ENCODE measurements at places on chromosomes 11 and 22.

DNA sequence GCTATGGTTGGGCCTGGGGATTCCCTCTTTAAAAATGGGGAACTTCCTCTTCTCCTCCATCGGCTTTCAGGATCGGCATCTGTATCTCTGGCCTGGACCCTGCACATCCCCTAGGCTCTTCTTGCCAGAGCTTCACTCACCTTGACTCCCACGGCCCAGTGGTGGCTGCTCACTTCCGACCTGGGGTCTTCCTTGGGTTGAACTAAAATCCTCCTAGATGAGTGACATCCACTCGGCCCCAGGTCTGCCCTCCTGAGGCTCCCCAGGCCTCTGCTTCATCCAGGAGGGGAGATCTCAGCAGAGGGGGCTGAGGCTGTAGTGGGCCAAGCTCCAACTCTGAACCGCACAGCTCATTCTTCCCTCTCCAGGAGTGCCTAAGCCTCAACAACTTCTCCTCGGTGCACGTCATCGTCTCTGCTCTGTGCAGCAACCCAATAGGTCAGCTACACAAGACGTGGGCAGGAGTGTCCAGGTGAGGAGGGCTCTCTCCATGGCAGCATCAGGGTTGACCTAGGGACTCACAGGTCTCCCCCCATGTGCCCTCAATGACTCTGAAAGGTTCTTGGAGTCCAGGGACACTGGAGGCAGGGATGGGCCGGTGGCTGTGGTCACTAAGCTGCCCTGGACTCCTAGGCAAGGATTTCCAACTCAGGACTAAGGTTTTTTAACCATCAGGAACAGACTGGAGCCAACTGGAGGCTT is 3.3 kb downstream of the RGL4 start:
- DNase-seq = no peak

DNA sequence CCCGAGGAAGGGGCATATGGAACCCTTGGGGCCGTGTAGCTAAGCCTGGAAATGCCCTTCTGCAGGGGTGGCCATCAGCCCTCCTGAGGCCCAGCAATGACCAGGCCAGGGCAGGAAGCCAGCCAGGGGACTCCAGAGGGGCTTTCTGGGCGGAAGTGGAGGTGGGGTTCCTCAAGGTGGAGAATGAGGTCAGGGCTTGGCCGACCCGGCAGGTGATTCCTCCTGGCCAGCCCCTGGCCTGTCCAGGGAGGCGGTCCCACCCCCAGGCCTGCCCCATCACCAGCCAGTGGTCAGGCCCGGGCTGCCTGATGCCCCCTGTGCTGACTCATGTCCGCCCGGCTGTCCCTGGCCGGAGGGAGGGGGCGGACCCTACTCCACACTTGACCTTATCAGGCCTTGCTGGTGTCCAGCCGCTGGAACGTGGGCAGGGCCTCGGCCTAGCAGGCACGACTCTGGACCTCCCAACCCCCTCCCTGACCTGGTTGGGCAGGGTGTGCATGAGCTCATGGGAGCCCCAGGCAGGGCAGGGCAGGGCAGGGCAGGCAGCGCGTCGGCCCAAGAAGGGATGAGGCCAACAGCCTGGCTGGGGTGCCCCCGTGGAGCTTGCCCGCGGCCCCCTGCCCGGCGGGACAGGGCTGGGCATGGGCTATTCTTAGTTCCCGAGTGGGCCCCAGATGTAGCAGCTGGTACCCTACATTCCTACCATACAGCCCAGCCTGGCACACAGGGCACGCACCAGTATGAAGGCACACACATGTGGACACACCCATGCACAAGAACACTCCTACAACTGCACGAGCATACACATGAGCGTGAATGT is 35.9 kb downstream of the RPL3 start:
- no peak for DNase-seq

DNA sequence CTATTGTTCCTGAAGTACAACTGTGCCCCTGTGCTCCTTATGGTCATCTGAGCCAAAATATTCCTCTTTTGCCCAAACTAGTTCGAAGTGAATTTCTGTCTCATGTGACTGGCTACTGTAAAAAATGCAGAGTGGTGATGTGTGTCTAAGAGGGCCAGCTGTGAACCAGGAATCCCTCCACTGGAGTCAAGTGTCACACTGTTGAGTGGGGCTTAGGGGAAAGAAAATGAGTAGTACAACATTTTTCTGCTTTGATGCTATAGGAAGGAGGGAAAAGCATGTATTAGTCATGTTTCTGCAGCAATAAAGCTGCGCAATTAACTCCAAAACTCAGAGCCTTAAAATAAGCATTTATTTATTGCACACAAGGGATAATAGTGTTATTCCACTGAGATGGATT is 39.8 kb upstream of the HMGXB4 start:
- no peak for DNase-seq

DNA sequence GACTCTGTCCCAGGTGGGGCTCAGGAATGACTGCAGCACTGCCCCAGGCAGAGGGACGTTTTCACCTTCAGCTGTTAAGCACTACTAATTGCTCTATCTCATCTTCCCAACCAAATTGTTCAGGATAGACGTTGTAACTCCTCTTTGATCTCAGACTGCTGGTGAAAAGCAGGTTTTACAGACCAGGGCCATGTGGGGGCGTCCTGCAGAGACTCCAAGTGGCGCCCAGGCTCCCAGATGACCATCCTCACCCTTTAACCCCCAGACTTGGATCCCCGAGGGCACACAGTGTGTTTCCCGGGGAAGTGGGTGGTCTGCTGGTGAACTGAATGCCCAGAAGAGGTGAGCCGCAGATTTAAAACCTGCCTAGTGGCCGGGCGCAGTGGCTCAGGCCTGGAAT is 23.9 kb downstream of the FADD start:
- no peak for DNase-seq

GRCh38 chr11:69155302-69156234 is at the start of gene SMIM38:
Gene SMIM38, plus strand, starts transcription at chr11:69155935. Its CDS starts 1,912 bp downstream, at chr11:69157847.
- no peak for DNase-seq

DNA sequence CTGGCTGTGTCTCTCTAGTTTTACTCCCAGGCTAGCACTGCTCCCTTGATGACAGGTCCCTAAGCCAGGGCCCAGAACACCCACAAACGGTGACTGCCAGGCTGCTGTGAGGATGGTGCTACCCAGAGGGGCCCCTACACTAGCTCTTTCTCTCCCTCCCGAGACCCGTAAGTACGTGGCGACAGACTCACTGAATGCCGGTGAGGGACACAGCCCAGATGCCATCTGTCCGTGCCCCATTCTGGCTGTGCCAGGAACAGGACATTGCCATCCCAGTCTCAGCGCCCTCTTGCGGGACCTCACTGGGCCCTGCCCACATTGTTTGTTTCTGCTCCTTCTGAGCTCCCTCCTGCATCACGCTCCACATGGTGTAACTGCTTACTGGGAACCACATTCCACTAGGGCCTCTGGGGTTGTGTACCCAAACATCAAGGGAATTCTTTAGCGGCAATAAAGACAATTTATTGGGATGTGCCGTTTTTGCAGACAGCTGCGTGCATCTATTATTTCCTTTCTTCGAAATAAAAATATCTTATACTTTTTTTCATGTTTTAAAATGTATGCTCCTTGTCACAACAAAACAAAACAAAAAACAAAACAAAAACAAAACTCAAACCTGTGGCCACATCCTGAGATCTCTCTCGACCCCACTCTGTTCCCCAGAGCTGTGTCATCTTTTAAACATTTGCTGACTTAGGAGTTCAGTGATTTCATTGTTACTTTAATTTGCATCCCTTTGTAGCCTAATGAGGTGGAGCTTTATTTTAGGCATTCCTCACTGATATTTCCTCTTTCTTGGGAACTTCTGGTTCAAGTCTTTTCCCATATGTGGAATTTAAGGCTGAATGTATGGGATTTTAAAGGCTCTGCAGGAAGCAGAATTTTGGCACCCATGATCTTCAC is 4.4 kb upstream of the TPCN2 start:
- DNase-seq = peak; percentile 92

GRCh38 chr11:10319702-10320558 is 15.1 kb downstream of the ADM start:
- DNase-seq = no peak

DNA sequence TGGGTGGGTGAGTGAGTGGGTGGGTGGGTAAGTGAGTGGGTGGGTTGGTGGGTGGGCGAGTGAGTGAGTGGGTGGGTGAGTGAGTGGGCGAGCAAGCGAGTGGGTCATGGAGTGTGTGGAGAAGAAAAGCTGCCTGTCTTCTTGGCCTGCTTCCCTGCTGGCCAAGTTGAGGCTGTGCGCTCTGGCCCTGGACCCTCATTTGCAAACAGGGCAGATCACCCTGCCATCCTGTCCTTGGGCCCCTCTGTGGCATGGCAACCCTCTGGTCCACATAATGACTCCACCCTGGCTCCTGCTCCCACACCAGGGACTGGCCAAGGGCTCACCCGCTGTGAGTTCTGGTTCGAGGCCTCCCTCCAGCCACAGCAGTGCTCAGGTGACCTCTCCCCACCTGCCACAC is 35.1 kb downstream of the CAPN1 start:
- DNase-seq = no peak

DNA sequence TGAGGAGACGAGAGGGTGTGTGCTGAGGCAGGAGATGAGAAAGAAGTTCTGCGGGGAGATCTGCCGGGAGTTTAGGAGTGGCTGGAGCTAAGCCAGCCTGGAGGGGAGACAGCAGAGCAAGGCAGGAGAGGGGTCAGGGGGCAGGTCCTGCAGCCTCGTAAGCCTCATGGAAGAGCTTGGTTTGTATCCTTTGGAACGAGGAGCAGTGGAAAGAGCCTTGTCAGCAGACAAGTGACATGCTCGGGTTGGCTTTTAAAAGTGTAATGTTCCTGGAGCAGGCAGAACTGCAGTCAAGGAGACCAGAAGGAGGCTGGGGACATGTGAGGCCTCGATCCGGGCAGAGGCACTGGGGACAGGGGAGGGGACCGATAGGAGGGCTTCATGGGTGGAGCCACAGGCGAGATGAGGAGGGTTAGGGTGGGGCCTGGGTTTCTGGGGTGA is 21.4 kb upstream of the TUB start:
- DNase-seq = no peak

DNA sequence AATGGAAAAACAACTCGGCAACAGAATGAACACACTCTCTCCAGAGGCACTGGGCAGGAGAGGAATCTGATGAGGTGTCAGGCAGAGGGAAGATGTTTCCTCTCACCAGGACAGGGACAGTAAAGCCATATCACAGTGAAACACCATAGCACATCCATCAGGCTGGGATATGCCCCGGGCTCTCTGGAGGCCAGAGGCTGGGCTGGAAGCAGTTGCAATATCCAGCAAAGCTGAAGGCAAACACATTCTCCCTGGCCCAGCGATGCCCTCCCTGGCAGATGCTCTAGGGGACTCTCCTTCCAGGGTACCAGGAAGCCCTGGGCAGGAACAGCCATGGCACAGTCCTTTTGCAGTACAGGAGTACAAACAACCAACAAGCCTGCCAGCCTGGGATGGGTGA is 11.1 kb downstream of the RSPH14 start:
- no peak for DNase-seq

DNA sequence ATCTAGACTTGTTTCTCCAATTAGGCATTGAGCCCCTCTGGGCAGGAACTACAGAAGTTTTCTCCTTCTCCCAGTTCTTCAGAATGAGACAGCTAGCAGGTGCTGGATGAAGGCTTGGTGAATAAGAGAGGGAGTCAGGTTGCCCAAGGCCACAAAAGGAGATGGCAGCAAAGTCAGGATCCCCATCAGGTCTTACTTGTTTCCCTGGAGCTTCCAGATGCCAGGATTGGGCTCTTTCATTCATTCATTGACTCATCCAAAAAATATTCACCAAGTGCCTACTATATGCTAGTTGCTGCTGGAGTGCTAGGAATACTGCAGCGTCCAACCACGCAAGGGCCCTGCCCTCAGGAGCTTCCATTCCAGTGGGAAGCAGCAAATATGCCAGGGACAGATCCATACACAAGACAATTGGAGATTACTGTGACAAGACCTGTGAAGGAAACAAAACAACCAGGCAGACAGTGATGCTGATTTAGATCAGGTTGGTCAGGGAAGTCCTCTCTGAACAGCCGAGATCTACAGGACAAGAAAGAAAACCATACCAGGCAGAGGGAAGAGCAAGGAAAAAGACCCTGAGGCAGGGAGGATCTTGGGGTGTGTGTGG is 24.6 kb upstream of the LMO1 start:
- no peak for DNase-seq

DNA sequence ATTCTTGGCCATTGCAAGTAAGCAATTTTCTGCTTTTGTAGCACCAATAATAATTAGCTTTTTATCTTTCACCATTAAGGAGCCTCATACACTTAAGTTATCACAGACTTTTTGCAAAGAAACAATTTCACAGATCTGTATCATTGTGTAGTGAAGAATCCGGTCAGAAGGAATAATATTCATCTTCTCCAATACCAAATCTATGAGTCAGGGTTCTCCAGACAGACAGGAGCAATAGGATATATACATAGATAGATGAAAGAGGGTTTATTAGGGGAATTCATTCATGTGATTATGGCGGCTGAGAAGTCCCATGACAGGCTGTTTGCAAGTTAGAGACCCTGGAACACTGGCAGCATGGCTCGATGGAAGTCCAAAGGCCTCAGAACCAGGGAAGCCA is 82.9 kb upstream of the UBASH3B start:
- DNase-seq = no peak

DNA sequence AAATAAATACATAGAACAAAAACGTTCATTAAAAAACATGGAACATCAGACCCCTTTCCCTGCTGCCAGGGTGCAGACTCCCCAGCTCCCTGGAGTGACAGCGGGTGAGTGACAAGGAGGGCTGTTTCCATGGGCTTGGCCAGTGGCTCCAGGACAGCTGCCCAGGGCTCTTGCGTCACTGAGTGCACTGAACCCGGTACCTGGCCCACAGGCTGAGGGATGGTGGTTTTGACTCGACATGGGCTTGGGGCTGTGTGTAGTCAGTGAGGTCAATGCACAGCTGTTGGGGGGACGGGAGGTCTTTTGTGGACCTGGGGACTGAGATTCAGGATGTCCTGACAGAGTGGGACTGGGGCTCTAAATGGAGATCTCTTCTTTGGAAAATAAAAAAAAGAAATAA is 142.1 kb upstream of the B3GAT1 start:
- DNase-seq = peak; percentile 26

DNA sequence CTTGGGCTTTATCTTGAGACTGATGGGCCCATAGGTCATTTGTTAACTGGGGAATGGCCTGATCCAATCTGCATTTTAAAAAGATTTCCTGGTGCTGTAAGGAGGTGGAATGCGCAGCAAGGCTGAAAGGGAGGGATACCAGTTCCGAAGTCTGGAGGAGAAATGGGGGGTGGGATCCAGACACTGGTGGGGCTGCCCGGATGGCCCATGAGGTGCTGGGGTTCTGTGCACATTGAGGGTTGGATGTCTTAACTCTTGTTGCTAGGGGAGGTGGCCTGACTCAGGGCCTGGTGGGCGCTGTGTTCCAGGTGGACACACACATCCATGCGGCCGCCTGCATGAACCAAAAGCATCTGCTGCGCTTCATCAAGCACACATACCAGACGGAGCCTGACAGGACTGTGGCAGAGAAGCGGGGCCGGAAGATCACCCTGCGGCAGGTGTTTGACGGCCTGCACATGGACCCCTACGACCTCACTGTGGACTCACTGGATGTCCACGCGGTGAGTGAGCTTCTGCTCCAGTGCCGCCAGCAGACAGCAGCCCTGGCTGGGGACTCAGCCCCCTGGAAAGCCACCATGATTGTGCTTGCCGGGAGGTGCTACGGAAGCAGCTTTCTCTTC is 38.1 kb downstream of the AMPD3 start:
- no peak for DNase-seq

- no peak for DNase-seq
Observed at GRCh38 chr22:45291061-45291930, 6.5 kb downstream of the UPK3A start.

- DNase-seq = no peak
Observed at GRCh38 chr11:14543260-14543659, 23.1 kb upstream of the PSMA1 start.

Measured in Caco-2 (cell line).